HepG2 (cell line): ENCODE measurements at places on chromosomes 7 and 10. TPM values are rescaled to one million over a fixed set of nuclear protein-coding genes. Genes with fewer than 3 reads are reported as not detected.

SMURF1 gene
- 11.1 and 12.0 TPM in 2 replicates for total RNA-seq

DNA sequence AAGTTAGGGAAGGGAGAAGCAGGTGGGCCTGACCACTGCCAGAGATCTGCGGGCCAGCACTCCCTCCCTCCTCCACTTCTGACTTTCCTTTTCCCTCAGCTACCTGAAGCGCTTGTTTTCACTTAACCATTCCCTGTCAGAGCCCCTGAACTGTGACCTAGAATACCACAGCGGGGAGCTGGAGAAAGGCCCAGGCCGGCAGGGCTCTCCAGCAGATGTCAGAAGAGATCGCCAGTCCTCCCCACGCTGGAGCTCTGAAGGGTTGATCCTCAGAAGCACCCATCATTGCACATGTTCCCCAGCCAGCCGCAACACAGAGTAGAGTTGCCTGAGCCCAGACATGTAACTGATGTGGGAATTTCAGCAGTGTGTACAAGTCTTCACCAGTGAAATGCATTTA lies 44.4 kb upstream of the GAD2 start:
- no peaks in the 10 kb centered on the region for H3K27me3 ChIP-seq
- no peaks in the 10 kb centered on the region for H3K36me3 ChIP-seq
- H3K4me3 ChIP-seq: no peak overlapping the region
- H3K27ac ChIP-seq: no peak overlapping the region
- DNase-seq: no peak

DNA sequence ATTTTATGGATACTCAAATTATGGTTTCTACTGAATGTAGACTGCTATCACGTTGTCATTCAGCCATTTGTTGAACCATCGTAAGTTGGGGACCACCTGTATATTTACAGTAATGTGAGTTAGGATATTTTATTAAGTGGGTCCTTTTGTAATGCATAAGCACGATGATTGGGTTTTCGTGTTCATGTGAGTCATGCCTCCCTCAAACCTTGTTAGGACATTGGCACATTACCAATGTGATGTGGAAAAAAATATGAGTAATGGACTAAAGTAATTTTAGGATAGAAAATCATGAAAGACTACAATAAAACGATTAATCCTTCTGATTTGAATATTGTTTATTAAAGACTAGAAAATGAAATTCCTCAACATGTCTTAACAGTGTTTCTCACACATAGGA lies 8.7 kb downstream of the SMC3 start:
- H3K4me3 ChIP-seq: no peak overlapping the region
- no peak for DNase-seq
- H3K27ac ChIP-seq: no peak overlapping the region
- peaks cover 21% of the 10 kb centered on the region for H3K4me1 ChIP-seq

GRCh38 chr10:102152545-102152890 lies 329 bp downstream of the NOLC1 start:
- peaks cover 51% of the 10 kb centered on the region for H3K36me3 ChIP-seq
- no peak for DNase-seq
- peak overlapping the region; percentile 87 for H3K27ac ChIP-seq
- no peaks in the 10 kb centered on the region for H3K27me3 ChIP-seq

DNA sequence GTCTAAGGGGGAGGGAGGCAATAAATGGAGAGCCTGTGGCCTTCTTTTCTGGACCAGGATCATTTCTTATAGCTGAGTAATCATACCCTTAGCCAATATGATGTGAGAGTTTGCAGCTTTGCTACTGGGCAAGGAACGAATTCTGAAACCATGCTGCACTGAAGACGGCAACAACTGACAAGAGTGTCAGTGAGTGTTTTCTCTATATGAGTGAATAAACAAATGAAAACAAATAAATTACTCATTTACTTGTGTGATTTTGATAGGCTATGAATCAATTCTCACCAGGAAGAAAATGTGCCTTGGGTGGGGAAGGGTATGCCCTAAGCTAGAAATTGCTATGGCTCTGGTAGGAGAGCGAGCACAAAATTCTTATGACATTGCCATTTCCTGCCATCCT lies 79.4 kb upstream of the LRRN3 start:
- no peak for DNase-seq
- H3K4me1 ChIP-seq: no peaks in the 10 kb centered on the region
- no peak overlapping the region for H3K4me3 ChIP-seq
- H3K36me3 ChIP-seq: no peaks in the 10 kb centered on the region
- no peak overlapping the region for H3K27ac ChIP-seq
